Adipocyte (in vitro differentiated cells): ENCODE measurements at places on chromosomes 11 and 22.
A peak's percentile ranks its signal among the peaks of the same experiment; 100 is the strongest.

DNA sequence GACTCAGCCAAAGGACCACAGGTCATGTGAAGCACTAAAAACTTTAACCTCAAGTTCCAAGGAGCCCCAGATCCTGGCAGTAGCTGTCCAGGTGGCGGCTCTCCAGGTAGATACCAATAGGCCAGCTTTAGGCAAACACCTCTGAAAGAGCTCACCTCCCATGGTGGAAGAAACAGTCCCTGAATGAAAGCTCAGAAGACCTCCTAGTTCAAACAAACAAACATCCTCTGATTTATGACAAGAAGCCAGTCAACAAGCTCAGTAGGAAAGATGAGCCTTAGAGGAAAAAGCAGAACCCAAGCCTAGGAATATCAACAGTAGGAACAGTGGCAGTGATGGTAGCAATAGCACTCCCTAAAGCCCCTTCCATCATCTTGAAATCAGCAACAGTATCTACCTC lies 17.2 kb downstream of the ABTB2 start:
- no peak for DNase-seq

DNA sequence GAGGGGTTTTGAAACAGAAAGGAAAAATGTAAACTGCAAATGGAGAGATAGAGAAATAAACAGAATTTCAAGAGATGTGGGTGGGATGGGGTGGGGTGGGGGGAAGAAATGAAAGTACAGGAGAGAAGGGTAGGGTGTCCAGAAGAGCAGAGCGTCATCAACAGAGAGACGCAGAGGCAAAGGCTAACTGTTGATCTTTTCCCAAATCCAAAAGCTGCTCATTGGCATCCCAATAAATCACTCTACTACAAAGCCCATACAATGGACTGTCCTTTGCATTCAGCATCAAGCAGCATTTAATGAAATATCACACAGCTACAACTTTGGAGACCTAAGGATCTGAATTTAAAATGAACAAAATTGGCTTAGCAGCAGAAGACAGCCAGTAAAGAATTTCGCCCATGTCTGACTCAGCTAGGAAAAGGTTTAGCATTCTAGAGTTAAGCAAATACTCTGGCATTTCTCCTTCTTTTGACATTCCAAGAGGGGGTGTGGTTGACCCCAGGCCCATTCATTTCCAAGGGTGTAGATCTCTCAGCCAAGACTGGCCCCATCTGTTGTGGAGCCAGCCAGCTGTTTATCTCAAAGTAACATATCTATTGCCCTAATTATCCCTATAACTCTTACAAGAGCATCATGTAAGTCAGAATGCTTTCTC lies 1.5 kb downstream of the RAB30 start:
- DNase-seq, result peak; percentile 87

- peak; percentile 62 for DNase-seq
Measured at GRCh38 chr11:6438979-6439571, 1.7 kb downstream of the HPX start.

- no peak for DNase-seq
Measured at GRCh38 chr11:45328726-45329125, 42.6 kb upstream of the SYT13 start.

GRCh38 chr22:32874976-32875375 lies 73.5 kb downstream of the TIMP3 start:
- no peak for DNase-seq

DNA sequence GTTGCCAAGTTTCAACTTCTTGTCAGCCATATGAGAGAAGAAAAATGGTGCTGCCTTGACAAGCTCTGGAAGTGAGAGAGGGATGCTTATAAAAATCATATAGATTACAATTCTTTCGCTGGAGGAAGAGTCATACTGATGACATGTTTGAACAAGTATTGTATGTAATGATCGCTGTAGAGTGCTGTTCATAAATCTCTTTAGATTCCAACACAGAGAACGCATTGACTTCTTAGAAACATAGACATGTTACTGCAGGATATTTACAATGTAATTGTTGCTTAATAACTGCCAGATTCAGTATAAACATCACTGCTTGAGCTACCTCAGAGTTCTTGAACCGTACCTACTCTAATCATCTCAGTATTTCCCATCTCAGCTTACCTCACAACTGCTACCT lies 571.6 kb downstream of the LUZP2 start:
- no peak for DNase-seq

GRCh38 chr22:38817196-38817595 lies 23.3 kb upstream of the DNAL4 start:
- DNase-seq, result no peak

DNA sequence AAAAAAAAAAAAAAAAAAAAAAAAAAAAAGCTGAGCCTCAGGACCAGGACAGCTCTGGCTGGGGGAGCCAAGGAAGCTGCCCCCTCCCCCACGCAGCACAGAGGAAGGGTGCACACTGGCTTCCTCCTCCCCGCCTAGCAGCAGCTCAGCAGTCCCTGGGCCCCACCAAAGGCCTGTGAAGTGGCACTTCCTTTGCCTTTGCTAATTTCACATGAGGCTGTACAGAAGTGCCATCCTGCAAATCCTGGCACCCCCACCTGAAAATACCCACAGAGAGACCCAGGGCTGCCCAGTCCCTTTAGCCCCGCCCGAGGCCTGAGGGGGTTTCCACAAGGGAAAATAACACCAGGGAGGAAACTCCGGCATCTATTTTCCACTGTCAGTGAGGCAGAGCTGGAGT lies 3.9 kb downstream of the RHOG start:
- DNase-seq, result no peak

GRCh38 chr11:98559961-98560360 lies 460.8 kb upstream of the CNTN5 start:
- DNase-seq, result no peak

DNA sequence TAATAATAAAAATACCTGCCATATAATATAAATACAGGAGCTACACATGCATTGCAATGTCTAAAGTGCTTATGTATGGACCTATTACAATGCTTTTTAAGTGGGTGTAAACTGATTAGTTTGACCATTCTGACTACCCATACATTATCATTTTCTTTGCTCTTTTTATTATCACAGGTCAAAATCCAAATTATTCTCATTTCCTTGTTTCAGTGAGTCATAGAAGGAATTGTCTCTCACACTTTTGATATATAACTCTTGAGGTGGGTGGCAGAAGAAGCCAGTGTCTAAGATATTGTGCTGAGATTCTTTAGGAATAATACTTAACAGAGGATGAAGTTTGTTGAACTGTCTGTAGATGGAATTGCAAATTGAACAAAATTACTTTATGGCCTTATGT lies 35.6 kb downstream of the GAS2 start:
- no peak for DNase-seq

DNA sequence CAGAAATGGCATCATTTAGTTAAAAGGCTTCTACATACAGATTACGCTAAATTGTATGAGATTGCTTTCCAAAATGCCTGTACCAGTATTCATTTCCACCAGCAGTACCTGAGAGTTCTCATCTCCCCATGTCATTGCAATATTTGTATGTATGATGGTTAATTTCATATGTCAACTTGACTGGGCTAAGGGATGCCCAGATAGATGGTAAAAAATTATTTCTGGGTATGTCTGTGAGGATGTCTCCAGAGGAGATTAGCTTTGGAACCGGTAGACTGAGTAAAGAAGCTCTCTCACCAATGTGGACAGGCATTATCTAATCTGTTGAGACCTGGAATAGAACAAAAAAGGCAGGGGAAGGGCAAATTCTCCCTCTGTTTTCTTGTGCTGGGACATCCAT lies 6.9 kb downstream of the ADM start:
- no peak for DNase-seq

DNA sequence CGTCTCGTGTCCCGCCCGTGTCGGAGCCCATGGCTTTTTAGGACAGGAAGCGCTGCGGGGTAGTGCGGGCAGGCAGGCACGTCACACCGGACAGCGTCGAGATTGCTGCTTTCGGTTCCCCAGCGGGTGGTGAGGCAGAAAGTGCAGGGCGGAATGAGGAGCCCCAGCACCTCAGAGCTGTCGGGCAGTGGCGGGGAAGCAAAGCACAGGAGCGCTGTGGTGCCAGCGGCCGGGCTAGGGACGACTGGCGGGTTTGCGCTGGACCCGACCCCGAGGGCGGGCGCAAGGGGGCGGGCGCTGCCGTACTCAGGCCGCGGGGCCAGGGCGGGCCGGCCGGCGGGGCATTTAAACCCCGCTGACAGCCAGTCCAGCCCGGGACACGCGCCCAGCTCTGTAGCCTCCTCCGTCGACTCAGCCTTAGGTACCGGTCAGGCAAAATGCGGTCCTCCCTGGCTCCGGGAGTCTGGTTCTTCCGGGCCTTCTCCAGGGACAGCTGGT lies at the start of gene SLC37A2:
Gene SLC37A2 (plus strand): TSS at position 375 of the 498 bp plus-strand sequence. CDS start 63 bp downstream, at position 438.
- peak; percentile 82 for DNase-seq

- DNase-seq, result no peak
Measured at GRCh38 chr11:48011102-48011797, 30.9 kb downstream of the PTPRJ start.

DNA sequence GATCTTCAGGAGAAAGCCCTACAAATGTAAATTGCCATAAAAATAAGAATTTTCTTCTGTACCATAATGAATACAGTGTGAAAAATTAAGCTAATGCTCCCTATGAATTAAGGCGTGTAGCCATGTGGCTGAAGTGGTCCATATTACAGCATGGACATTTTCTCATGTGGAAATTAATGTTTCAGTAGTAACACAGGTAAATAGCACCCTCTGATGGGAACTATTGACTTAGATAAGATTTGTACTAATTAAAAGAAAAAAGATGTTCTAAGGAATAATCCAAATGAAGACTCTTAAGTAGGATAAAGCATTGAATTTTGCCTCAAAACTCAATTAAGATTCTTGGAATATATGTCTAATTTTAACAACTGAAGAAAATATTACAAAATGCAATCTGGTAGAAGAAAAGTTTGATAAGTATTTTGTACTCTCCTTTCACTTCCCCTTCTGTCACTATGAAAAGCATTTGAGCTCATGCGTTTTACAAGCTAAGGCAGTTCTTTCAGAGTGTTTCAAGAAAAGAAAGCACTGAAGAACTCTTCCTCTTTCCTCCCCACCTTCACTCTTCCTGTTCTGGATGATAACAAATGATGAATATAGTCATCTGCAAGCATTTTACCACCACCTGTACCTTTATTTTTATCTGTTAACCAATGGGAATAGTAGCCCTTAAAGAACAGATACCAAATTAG lies 9.9 kb upstream of the OR8D2 start:
- DNase-seq, result peak; percentile 15

- no peak for DNase-seq
Measured at GRCh38 chr11:21364866-21365624, 695.7 kb downstream of the NELL1 start.

GRCh38 chr11:6653656-6654055 lies 2.0 kb downstream of the DCHS1 start:
- no peak for DNase-seq

DNA sequence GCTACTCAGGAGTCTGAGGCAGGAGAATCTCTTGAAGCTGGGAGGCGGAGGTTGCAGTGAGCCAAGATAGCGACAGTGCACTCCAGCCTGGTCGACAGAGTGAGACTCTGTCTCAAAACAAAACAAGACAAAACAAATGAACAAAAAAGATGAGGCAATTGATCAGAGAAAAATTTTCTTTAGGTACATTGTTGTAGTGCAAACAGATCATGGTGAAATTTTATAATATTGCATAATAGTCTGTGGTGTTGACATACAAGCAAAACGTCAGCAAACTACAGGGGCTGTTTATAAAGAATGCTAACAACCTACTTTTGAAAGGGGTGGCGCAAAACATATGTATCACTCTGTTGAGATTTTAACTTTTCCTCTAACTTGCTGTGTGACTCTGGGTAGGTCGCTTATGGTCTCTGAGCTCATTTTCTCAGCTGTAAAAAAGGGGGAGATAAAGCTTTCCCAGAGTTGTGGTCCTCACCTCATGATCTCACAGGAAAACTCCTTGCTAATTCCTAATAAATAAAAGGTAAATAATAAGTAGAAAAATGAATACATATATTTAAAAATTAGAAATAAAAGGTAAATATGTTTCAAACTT lies 64.8 kb upstream of the NUP160 start:
- peak; percentile 44 for DNase-seq

DNA sequence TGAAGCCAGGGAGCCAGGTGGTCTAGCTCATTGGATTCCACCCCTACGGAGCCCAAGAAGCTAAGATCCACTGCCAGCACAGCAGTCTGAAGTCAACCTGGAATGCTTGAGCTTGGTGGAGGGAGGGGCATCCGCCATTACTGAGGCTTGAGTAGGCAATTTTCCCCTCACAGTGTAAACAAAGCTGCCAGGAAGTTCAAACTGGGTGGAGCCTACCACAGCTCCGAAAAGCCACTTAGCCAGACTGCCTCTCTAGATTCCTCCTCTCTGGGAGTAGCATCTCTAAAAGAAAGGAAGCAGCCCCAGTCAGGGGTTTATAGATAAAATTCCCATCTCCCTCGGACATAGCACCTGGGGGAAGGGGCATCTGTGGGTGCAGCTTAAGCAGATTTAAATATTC lies 620.3 kb downstream of the NELL1 start:
- DNase-seq, result no peak

- peak; percentile 4 for DNase-seq
Measured at GRCh38 chr11:88282747-88283515, 54.6 kb downstream of the CTSC start.
